ENCODE measurements at places on chromosomes 6 and 20.

DNA sequence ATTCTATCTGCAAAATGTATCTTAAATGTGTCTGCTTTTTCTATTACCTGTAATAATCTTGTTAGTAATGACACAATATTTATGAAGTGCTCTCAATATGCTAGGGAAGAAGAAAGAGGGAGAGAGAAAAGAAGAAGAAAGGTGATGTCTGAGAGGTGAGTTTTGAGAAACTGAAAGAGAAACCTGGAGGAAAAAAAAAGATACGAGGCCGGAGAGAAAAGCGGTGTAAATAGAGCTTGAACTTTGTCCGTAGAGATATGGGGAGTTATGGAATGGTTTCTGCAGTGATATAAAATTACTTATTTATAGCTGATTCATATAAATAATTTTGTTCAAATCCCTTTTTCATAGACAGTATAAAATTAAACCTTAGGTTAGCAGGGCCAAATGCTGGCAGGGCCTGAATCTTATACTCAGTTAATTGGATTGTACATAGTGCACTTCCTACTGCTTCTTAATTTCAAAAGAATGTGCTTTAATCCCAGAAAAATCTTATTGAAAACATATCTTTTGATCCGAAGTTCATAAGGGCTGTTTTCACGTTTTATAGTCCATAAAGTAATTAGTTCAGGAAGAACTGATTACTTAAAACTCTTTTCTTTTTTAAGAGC lies 43.0 kb downstream of the MYB start:
- DNase-seq, result no peak

DNA sequence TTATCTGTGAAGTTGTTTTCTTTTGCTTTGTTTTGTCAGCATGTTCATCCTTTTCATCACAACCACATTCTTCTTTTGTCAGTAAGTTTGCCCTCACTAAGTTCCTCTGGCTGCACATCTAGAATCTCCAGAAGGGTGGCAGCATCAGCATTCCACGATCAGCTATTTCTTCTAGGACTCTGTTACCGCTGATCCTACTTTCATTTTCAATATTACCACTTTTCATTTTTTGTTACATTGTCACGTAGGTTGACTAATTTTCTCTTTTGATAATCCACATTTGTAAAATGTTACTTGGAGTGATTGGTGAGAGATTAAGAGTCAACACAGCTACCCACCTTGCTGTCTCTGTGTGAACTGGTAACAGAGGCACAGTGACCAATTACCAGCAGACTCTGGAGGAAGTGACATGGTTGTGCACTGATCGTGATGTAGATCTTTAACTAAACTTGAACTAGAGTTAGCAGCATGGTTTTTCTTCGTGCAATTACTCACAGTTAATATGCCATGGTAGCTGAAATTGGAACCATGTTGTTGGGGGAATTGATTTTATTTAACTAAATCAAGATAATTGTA lies 307.9 kb upstream of the SLC35B3 start:
- no peak for DNase-seq

DNA sequence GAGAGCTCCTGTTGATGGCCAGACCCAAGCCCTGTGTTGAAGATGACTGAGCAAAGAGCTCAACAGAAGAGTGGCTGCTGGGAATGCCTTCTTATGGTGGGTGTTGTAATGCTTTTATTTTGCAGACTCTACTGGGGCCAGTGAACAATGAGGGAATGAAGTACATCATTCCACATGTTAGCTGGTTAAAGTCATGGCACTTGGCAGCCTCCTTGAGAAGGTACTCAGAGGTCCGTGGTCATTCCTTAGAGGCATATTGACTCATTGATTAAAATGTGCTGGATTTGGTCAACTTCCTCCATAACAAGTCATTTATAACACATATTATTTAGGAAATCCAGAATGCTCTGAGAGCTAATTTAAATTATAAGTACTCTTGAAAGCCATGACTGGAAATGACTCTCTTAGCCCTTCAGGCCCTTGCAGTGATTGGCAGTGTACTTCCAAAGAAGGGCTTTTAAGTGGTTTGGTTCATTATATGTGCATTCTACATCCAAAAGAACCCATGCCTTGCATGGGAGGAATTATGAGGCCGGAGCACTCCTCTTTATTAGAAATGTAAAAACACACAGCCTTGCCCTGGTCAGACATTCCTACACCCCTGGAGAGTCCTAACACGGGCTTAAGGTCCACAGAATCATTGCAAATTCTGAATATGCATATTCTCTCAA lies 976.9 kb downstream of the KIF16B start:
- DNase-seq, result no peak

DNA sequence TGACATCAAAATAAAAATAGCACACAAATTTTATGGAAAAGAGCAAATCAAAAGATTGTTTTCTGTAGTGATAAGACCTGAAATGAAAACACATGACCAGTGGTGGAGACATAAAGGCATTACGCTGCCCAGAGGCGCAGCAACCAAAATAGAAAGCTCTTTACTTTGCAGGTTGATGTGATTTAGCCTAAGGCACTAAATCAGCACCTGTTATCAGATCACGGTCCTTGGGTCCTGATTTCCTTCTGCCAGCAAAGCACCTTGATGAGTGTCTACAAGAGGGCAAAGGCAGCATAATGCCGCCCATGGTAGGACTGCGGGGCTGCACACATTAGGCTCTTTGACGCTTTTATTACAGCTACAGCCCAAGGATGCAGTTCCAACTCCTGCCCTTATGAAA lies 19.3 kb upstream of the RAMACL start:
- no peak for DNase-seq

GRCh38 chr6:35209081-35209480 lies 4.7 kb upstream of the SCUBE3 start:
- no peak for DNase-seq

DNA sequence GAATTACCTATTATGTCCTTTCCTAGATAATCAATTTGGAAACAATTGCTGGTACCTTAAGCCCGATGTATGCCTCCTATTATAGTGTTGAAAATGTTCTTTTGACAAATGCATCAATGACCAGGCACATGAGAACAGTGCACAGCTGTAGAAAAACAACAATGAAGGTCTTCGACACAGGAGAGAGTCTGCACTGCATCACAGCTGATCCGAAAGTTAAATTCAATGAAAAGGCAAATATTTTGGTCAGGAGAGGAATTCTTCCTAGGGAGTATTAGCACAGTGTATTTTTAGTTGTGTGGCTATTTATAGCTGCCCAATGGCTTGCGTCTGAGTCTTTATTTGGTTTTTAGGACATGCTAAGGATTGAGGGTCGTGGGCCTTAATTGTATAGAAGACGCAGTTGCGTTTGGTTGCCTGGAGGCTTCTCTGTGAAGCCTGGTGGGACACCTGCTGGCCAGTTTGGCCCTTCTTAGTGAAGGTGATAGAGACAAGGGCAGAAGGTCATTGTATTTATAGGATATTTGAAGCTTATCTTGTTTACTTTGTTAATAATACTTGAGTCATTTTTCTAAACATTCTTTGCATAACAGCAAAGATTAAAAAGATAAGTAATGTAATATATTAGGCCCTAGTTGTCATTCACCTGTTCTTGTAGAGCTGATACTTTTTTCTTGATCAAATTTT lies 72.3 kb downstream of the CDYL start:
- no peak for DNase-seq

DNA sequence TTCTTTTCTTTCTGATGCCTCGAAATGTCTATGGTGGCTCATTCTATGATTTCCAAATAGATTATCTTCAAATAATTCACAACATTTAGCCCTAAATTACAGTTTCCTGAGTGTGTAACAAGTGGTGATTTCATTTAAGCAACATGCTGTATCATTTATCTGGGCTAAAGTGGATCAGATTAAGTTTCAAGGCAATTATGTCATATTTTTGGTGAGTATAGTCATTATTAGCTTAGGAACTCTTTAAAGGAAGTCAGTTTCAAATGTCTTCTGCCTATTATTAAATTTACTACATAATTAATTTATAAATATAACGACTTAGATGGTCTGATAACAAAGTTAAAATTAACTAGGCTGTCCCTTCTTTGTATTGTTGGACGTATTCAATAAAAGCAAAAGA lies 847.9 kb upstream of the FLRT3 start:
- no peak for DNase-seq

DNA sequence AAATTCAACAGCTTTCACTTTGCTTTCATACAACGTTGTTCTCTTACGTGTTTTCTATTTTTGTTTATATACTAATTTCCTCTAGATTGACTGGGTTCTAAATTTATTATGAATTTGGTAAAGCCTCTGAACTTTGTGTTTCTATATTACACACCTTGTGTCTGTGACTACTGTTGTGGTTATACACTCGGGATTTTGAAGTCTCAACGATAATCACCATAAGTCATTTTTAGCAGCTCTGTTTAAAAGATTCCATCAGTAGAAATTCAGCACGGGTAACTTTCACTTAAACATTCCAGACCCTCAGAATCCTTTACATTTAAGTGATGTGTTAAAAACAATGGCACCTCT lies 31.8 kb upstream of the HBS1L start:
- DNase-seq, result no peak

DNA sequence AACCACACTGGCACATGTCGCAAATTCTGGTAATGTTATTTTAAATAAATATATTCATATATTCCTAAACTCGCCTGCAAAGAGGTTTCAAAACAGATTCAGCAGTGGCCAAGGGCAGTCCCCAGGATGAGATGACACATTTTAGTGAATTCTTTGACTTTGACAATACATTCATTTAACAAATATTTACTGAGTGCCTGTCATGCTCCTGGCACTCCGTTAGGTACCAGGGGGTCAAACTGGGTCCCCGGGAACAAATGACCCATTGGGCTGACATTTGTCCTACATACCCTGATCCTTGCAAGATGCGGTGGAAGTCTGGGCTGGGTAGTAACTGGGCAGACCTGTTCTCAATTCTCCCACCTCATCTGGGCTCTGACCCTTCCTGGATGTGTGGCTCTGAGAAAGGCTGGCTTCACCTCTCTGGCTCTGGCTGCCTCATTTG lies 74.9 kb downstream of the FYN start:
- no peak for DNase-seq

DNA sequence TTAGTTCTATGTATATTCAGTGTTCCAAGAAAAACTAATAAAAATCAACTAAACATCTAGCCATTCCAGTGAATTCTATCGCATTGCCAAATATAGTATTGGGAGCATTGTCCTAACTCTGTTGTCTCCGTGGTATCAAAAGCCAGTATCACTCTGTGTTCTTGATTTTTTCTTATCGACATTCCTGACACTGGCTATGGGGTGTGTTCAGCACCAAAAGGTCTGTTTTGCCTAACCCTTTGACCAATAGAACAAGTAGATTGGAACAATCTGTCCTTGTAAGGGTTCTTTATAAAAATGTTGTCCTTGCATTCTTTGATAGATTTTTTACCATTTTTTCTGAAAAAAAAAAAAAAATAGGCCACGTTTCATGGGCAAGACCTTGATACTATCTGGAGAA lies 161.5 kb downstream of the TSHZ2 start:
- no peak for DNase-seq

DNA sequence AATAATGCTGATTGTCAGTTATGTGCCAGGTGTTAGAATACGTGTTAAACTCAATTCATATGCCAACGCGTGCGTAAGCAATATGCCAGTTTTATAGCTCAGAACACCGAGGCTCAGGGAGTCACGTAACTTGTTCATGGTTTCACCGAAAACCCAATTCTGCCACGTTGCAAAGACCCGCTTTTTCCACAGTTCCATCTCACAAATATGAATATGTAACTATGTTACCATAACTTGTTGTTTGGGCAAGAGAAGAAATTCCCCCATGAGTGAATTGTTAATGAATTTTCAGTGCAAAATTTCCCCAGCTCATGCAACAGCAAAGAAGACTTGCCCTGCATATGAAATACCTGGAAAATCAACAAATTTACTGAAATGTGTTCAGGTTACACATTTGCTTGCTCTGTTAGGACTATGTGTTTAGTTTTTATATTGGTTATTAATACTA lies 30.1 kb downstream of the SF3B5 start:
- DNase-seq, result no peak

GRCh38 chr6:125571207-125571755 lies 178.2 kb upstream of the HEY2 start:
- no peak for DNase-seq

DNA sequence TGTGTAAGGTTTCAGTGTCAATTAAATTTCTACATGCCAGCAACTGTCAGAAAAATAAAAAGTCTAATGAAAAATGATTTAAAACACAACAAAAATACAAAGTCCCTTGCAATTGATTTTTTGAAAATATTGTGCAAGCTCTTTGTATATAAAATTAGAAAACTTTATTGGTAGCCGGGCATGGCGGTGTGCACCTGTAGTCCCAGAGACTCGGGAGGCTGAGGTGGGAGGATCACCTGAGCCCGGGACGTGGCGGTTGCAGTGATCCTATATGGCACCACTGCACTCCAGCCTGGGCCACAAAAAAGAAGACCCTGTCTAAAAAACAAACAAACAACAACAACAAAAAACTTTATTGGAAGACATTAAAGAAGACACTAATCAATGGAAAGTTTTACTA lies 6.0 kb upstream of the OVOL2 start:
- DNase-seq, result no peak

- DNase-seq, result no peak
These were observed 9.5 kb downstream of the DDX27 start for GRCh38 chr20:49228676-49229075.

GRCh38 chr6:74459260-74459659 lies 746.6 kb downstream of the COL12A1 start:
- DNase-seq, result no peak

- no peak for DNase-seq
These were observed 526.6 kb upstream of the JARID2 start for GRCh38 chr6:14719270-14719669.

DNA sequence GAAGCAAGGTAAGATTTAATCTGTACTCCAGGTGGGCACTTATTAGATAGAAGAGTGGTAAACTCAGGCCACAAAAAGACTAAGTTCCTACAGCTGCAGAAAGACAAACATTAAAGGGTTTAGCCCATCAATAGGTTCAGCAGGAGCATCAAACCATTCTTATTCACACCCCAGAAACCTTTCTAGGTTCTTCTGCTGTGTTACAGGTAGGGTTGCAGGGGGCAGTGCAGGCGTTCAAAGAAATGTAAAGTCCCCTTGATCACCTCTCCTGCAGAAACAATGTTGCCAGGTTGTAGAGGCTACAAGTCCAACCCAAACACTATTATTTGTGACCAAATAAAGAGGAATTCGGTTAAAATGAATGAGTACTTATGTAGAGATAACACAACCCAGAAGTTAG lies 31.8 kb downstream of the PHACTR1 start:
- no peak for DNase-seq

- no peak for DNase-seq
These were observed 114.5 kb downstream of the MAP3K5 start for GRCh38 chr6:136677822-136678221.

DNA sequence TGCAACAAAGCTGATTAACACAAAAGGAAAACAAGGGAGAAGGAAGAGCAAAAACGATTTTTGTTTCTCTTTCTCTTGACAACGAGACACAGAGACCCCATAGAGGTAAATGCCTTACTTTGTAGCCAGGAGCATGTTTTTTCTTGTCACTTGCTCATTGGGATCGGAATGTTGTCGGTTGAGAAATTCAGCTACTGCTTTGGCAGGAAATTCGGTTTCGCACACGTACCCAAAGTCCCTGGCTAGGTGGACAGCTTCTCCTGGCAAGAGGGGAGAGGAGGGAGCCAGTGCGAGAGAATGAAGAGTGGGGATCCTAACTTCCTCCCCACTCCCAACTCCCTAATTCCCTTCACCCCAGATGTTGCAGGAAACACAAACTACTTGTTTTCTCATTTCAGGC lies 14.5 kb downstream of the TFAP2A start:
- no peak for DNase-seq

- DNase-seq, result no peak
These were observed 118.9 kb upstream of the COL21A1 start for GRCh38 chr6:56366141-56366852.

Data from left cardiac atrium (tissue), 4 donors.